ENCODE measurements at places on chromosomes 2 and 18. TPM values are rescaled to one million over a fixed set of nuclear protein-coding genes. Genes with fewer than 3 reads are reported as not detected.

The MRPL30 gene
- 21.5 TPM for total RNA-seq

The TUBB8B gene
- not detected for total RNA-seq

The GPR55 gene
- total RNA-seq, result 0.15 TPM

The GPD2 gene
- 30.1 TPM for total RNA-seq

The XRCC5 gene
- total RNA-seq, result 168 TPM

The GCG gene
- total RNA-seq, result not detected

The CFAP65 gene
- not detected for total RNA-seq

The EGR4 gene
- not detected for total RNA-seq

The BCL2 gene
- 41.4 TPM for total RNA-seq

The LYPD1 gene
- total RNA-seq, result not detected

The CD8B2 gene
- total RNA-seq, result 0.07 TPM

The MBD2 gene
- total RNA-seq, result 49.4 TPM

The CCDC148 gene
- total RNA-seq, result 2.4 TPM

The PNO1 gene
- total RNA-seq, result 14.2 TPM

The REEP1 gene
- total RNA-seq, result 6.4 TPM

The MRO gene
- 2.8 TPM for total RNA-seq

The CAPN14 gene
- 0.08 TPM for total RNA-seq

The LPIN2 gene
- total RNA-seq, result 30.4 TPM

The L3MBTL4 gene
- 12.4 TPM for total RNA-seq

The ITGA4 gene
- total RNA-seq, result 3.1 TPM

The GKN1 gene
- total RNA-seq, result not detected

The DNPEP gene
- total RNA-seq, result 61.8 TPM

The TMEM247 gene
- total RNA-seq, result not detected

The CCDC121 gene
- 6.3 TPM for total RNA-seq

The MCEE gene
- 17.3 TPM for total RNA-seq

The FBXO41 gene
- total RNA-seq, result 3.0 TPM

The CABLES1 gene
- 8.4 TPM for total RNA-seq

The REG3G gene
- 0.77 TPM for total RNA-seq

The TMEM169 gene
- 0.79 TPM for total RNA-seq

The CPO gene
- 0.40 TPM for total RNA-seq

The TEX44 gene
- total RNA-seq, result not detected

The ELOA2 gene
- not detected for total RNA-seq

The LINC00305 gene
- total RNA-seq, result not detected

The SLC9A2 gene
- 0.46 TPM for total RNA-seq

The CCDC68 gene
- 8.9 TPM for total RNA-seq

The TMEM131 gene
- 44.0 TPM for total RNA-seq

The CNTNAP5 gene
- total RNA-seq, result not detected

The USP40 gene
- total RNA-seq, result 36.1 TPM

The ACTG2 gene
- 22.5 TPM for total RNA-seq

The TRABD2A gene
- total RNA-seq, result 20.4 TPM

The ZNF521 gene
- 43.0 TPM for total RNA-seq

The GBX2 gene
- not detected for total RNA-seq

The TLX2 gene
- total RNA-seq, result not detected

The G6PC2 gene
- not detected for total RNA-seq
